AG08396 (cell line): ENCODE measurements at places on chromosomes 1 and 21.

GRCh38 chr1:8863794-8864233 is 14.7 kb downstream of the ENO1 start:
- no peak for DNase-seq

DNA sequence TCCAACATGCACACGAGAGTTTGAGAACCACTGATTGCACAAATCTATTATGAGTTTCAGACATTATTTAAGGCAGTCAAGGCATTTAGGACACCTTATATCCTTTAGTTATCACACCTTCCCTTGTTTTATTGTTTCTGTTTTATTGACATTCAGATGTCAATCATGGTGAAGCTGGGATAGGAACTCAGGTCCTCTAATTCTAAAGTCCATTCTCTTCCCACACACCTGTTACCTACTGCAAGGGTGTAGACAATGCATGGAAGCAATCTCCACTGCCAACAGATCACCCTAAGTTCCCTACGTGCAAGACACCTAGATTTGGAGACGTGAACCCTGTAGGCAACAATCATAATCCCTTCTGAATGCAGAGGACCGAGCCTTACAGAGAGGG is 2.6 kb downstream of the IGSF3 start:
- no peak for DNase-seq

GRCh38 chr21:15390049-15390448 is 325.2 kb upstream of the NRIP1 start:
- no peak for DNase-seq

DNA sequence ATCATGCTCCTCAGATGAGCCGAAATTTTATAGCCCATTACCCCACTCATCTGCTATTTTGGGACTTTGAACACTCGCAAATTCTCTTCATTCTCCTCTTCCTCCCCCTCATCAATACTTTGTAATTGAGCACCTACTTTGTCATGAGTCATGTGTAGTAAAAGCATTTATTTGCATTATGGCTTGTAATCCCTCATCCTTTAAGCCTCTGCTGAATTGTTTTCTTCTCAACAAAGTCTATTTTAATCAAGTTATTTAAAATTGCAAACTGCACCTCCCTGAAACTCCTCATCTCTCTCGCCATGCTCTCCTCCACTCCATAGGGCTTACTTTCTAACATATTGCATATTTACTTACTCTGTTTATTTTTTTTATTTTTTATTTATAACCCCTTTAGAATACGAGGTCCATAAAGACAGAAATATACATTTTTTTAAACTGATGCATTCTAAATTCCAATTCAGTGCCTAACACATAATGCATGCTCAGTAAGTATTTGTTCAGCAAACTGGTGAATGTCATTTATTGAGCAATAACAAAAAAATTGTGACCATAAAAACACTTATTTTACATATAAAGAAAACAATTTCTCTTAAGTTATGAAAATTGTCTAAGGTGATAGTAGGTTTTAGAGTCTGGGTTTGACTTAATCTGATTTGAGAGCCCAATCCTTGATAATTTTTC is 161.7 kb downstream of the FASLG start:
- DNase-seq: no peak

- no peak for DNase-seq
Observed at GRCh38 chr1:194968916-194969315, 1639.3 kb downstream of the KCNT2 start.
